MCF 10A (cell line): ENCODE measurements at places on chromosomes 2 and 18. TPM values are rescaled to one million over a fixed set of nuclear protein-coding genes. Genes with fewer than 3 reads are reported as not detected.

CCL20 gene
- 18.0 and 34.4 TPM in 2 replicates for total RNA-seq

CCDC121 gene
- 0.61 and 2.3 TPM in 2 replicates for total RNA-seq

LIMS4 gene
- 1.5 and 1.7 TPM in 2 replicates for total RNA-seq

TXNDC2 gene
- not detected in 2 replicates for total RNA-seq

MAP3K19 gene
- not detected in 2 replicates for total RNA-seq

CD302 gene
- total RNA-seq = 0.12 and 0.21 TPM in 2 replicates

LRP1B gene
- total RNA-seq = not detected in 2 replicates

CCDC148 gene
- 0.51 and 0.96 TPM in 2 replicates for total RNA-seq

ZNF804A gene
- 0.17 TPM in 1 of 2 replicates, not detected in the other for total RNA-seq

SERPINB12 gene
- not detected in 2 replicates for total RNA-seq

GKN2 gene
- not detected in 2 replicates for total RNA-seq

PCARE gene
- not detected in 2 replicates for total RNA-seq

STARD7 gene
- 84.1 and 105 TPM in 2 replicates for total RNA-seq

TLK1 gene
- 59.2 and 60.6 TPM in 2 replicates for total RNA-seq
